ENCODE measurements at places on chromosomes 12 and 14.

DNA sequence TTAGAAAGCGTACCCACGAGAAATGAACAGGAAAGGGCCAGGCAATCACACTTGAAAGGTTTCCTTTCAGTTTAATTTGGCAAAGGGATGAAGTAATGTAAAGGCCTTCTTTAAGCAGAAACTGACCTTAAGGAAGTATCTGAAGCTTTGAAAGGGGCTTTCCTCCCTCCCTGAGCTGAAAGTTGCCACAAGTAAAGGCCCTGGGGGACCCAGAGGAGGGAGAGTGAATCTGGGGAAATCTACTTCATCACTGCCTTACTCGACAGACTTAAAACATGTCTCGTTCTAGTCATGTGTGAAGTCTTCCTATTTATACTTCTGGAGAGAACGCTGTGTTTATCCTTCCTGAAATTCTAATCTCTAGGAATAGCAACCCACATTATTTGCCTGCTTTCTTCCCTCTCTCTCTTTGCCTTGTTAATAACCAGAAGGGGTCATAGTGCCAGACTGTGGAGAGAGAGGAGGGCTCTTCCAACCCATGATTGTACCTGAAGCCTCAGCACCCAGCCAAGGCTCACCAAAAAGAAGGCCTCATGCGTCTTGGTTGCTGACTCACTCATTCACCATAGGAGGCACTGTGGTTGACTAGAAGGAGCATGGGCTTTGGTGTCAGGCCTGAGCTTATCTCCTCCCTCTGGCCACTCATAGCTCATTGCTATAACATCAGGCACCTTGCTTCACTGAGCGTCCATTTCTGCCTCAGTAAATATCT is 10.2 kb upstream of the GPX2 start:
- DNase-seq = no peak

GRCh38 chr14:69876848-69877306 is 2.3 kb upstream of the SMOC1 start:
- DNase-seq = no peak

GRCh38 chr14:100065942-100066574 is 836 bp downstream of the EVL start:
- DNase-seq = peak; percentile 87

DNA sequence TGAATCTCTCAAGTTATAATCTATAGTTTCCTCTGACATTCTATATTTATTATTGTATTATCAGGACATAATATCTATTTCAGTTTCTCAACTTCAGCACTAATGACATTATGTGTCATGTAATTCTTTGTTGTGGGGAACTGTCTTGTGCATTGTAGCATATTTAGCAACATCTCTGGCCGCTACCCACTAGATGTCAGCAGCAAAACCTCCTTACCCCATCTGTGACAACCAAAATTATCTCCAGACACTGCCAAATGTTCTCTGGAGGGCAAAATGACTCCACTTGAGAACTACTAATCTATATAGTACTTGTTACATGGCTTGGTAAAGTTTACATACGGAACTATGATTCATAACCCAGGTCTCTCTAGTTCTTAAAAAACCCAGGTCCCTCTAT is 110.2 kb downstream of the RASSF9 start:
- no peak for DNase-seq

DNA sequence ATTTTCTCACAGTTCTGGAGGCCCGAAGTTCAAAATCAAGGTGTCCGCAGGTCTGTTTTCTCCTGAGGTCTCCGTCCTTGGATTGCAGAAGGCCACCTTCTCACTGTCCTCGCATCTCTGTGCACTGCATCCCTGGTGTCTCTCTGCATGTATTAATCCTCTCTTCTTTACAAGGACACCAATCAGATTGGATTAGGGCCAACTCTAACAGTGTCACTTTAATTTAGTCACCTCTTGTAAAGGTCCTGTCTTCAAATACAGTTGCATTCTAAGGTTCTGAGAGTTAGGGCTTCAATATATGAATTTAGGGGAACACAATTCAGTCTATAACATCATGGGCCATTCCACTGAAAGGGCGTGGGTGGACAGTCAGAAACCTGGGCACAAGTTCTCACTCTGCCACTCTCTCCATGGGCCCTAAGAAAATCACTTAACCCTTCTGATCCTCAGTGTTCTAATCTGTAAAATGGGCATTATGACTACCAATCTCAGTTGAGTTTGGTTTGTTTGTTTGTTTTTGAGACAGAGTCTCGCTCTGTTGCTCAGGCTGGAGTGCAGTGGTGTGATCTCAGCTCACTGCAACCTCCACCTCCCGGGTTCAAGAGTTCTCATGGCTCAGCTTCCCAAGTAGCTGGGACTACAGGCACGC is 41.6 kb upstream of the FGD4 start:
- no peak for DNase-seq

GRCh38 chr14:73311708-73312030 is 74.4 kb downstream of the PAPLN start:
- DNase-seq = no peak

- no peak for DNase-seq
These were observed 16.8 kb upstream of the PPM1A start for GRCh38 chr14:60232185-60232584.

- DNase-seq = no peak
These were observed 2.7 kb upstream of the MAP1LC3B2 start for GRCh38 chr12:116556356-116556952.

- DNase-seq = no peak
These were observed 57.8 kb downstream of the CLMN start for GRCh38 chr14:95261616-95262510.

DNA sequence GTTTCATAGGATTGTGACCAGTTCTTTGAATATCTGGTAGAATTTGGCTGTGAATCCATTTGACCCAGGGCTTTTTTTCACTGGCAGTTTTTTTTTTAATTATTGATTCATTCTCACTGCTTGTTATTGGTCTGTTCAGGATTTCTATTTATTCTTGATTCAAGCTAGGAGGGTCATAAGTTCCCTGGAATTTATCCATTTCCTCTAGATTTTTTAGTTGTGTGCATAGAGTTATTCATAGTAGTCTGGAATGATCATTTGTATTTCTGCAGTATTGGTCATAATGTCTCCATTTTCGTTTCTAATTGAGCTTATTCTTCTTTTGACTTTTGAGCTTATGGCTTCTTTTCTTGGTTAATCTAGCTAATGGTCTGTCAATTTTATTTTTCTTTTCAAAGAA is 291.6 kb downstream of the AKAP6 start:
- DNase-seq = no peak

- peak; percentile 32 for DNase-seq
These were observed 26.0 kb downstream of the MAPK1IP1L start for GRCh38 chr14:55077170-55078151.

GRCh38 chr14:30751646-30752416 is 122.5 kb upstream of the COCH start:
- DNase-seq = no peak

GRCh38 chr14:105525861-105526775 is at the start of gene TMEM121:
Gene TMEM121 (plus strand): TSS chr14:105526583. CDS start chr14:105528835, 2,252 bp downstream.
- DNase-seq = peak; percentile 60

- no peak for DNase-seq
These were observed 75.8 kb upstream of the EIF5 start for GRCh38 chr14:103258211-103258610.

- no peak for DNase-seq
These were observed 410.6 kb upstream of the SOX5 start for GRCh38 chr12:24360057-24360456.

- DNase-seq = no peak
These were observed 54.0 kb upstream of the PDE3A start for GRCh38 chr12:20314328-20314727.

- no peak for DNase-seq
These were observed 1.7 kb downstream of the DHH start for GRCh38 chr12:49092816-49093406.

DNA sequence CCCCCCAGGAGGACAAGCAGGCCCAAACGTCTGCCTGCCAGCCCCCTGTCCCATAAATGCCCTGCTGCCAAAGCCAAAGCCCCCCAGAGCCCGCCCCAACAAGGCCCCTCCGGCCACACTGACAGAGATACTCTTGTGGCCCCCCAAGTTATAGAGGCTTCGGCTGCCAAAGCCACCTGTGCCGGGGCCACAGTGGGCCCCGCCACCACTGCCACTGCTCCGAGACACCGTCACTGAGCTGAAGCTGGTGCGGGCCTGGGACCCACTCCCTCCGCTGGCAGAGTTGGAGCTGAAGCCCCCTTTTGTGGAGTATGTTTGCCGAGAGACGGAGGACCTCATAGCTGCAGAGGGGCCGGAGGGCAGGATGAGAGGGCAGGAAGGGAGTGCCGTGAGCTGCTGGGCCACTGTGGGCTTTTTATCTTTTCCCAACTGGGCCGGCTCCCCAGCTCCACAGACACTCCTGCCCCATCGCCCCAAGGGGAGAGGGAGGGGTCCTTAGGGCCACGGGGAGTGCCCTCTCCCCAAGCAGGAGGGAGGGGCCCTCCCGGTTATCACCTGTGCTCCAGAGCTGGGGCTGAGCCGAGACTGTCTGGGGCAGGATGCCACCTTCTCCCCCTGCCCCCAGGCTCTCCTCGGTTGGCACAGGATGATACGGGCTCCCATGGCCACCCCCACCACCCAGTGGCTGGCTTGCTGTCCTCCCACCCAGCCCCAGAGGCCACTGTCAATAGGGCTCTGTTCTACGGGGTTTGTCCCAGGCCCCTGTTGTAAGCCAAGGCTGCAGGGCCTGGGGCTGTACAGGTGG is at the start of gene KRT79:
KRT79 (minus strand) TSS at position 390 of the 805 bp plus-strand sequence; CDS start at position 339, 51 bp downstream.
- DNase-seq = no peak

- no peak for DNase-seq
These were observed 263.0 kb upstream of the ALG10 start for GRCh38 chr12:33759279-33759678.

DNA sequence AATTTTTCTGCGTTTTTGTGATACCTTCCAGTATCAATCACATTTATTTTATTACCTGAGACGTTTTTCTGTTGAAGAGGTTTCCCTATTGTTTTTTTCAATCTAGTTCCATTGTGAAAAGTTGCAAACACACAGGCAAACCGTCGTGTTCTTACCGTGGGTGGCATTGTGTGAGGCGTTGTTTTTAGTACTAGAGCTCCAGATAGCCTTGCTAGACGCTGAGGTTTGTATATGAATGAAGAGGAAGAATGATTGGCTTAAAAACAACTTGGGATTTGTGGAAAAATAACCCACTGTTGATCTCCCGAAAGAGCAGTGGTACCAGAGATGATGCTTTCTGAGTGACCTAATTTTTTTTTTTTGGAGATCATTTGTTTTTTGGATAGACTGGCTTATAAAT is 1.0 kb downstream of the SOCS4 start:
- no peak for DNase-seq

GRCh38 chr12:87796961-87797516 is 232.2 kb downstream of the C12orf50 start:
- no peak for DNase-seq

GRCh38 chr12:66189889-66190288 is 875 bp downstream of the IRAK3 start:
- no peak for DNase-seq

GRCh38 chr12:91492648-91493047 is 310.0 kb upstream of the DCN start:
- DNase-seq = no peak

- peak; percentile 36 for DNase-seq
These were observed 4.0 kb downstream of the PTGER2 start for GRCh38 chr14:52318062-52318461.

DNA sequence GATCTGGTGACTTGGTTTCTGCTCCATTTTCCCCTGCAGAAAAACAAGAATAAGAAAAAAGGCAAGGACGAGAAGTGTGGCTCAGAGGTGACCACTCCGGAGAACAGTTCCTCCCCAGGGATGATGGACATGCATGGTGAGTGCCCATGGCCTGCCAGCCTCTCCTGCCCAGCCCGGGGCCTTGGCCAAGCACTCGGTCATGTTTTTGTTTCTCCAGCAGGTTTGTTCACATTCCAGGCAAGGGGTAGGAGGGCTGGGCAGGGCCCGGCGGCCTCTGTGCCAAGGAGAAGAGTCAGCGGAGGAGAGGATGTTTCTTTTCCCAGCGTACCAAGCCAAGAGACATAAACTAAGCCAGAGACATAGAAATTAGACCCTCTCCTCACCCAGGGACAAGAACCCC is 13.6 kb downstream of the BCL7A start:
- DNase-seq = no peak

Measured in CD4-positive, alpha-beta T cell treated with Interleukin-17A for 1 hour (primary cell).